Stimulated activated CD8-positive, alpha-beta memory T cell treated with anti-CD3 and anti-CD28 coated beads, Interleukin-15, amount 100 ng/mL, for 1 hour (primary cell): ENCODE measurements at places on chromosomes 5 and 9.

DNA sequence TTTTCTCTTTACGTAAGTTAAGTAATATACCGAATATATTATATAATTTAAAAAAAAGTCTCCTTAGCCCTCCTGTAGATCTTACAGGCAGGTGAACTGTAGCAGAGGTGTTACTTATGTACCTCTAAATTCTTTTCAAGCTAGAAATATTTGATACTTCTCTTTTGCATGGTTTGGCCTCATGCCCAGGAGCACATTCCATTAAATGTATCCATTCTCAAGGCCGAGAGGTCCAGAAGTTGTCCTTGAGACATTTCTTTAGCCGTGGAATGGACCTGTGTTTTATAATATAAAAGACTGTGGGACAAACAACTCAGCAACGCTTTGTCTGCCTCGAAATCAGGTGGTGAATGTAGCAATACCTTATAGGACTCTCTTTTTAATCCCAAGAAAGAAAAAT is 184.5 kb downstream of the TRIO start:
- DNase-seq: no peak

GRCh38 chr9:137851516-137852267 is 25.9 kb upstream of the CACNA1B start:
- DNase-seq: no peak

DNA sequence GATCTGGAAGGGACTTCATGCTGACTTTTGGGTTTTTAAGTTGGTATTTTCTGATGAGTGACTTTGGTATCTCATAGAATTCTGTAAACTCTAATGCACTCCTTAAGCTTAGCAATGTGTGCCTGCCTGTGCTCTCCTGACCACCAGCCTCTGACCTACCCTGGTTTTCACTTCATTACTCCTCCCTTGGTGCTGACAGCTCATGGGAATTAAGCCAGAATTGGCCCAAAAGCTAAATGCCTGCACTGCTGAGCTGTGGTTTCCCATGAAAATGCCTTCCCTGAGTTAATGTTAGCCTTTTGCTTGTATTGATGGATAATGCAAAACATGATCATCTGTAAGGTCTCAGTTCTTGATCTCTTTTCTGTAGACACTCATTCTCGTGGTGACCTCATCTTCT is 308.0 kb downstream of the DOCK8 start:
- DNase-seq: no peak

GRCh38 chr9:35795695-35796094 is 4.3 kb downstream of the NPR2 start:
- DNase-seq: no peak

DNA sequence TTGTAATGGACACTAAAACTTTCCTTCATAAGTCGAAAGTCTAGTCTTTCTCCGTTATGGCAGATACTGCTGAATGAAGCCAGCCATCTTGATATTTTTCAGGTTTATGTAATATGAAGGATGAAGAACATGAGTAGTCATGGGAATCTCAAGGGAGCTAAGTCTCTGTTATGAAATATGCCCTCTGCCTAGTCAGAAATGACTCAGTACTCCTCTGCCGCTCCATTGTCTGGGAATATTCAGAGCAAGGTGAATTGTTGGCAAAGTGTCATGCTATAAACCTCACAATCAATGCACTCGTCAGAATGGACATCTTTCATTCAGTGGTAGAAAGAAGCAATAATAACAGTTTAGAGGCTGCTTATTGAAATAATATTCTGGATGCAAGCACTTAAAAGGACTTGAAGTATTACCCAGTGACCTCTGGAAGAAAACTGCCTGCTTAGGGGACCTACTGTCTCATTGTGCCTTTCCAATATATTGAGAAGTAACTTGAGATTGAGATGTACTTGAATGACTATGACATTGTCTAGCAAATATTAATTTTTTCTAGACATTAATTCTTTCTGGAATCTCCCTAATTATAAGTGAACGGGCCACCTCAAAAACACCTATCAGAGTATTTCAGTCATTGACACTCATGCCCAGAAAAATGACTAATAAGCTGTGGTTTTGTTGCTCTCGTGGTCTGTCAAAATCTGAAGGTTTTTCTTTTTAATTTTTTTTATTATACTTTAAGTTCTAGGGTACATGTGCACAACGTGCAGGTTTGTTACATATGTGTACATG is 1011.5 kb upstream of the ACO1 start:
- no peak for DNase-seq

GRCh38 chr9:4196886-4197285 is 103.0 kb downstream of the GLIS3 start:
- DNase-seq: no peak

DNA sequence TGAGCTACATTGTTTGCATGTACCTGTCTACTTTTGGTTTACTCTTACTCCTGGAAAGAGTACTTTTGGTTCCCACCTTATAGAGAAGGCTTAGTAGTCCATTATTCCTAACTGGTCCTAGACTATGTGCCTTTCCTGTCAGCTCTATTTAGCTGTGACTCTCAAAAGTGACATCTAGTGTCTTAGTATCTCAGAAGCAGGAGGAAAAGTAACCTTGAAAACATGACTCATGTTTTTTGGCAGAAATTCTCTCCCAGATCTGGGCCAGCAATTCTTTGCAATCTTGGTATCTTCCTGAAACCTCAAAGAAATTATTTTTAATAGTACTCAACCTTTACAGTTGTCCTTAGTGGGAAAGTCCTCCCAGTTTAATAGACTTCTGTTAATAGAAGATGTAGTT is 691.7 kb upstream of the SEMA6A start:
- DNase-seq: no peak
